ENCODE measurements at places on chromosomes 16 and 17. TPM values are rescaled to one million over a fixed set of nuclear protein-coding genes. Genes with fewer than 3 reads are reported as not detected.

Gene OR1A1
- not detected for total RNA-seq

Gene ASGR1
- 4.4 TPM for total RNA-seq

Gene FOXF1
- total RNA-seq = not detected

Gene TANC2
- 5.9 TPM for total RNA-seq

Gene ADAP2
- 0.19 TPM for total RNA-seq

Gene AIPL1
- total RNA-seq = not detected

Gene BAHCC1
- 0.08 TPM for total RNA-seq

Gene MYADML2
- total RNA-seq = not detected

Gene HBQ1
- total RNA-seq = 2.0 TPM

Gene EXOC3L1
- total RNA-seq = 0.19 TPM

Gene ZMYND15
- not detected for total RNA-seq

Gene SBK1
- 9.7 TPM for total RNA-seq

Gene SGSH
- 8.2 TPM for total RNA-seq

Gene TBC1D3
- not detected for total RNA-seq

Gene ZNF75A
- 34.2 TPM for total RNA-seq

Gene COX6A2
- total RNA-seq = not detected

Gene TVP23A
- not detected for total RNA-seq

Gene PIRT
- not detected for total RNA-seq

Gene SSTR5
- not detected for total RNA-seq

Gene CCDC78
- total RNA-seq = 6.5 TPM

Gene ANKRD40CL
- total RNA-seq = not detected

Gene MEOX1
- total RNA-seq = 0.14 TPM

Gene MYO15A
- total RNA-seq = 0.60 TPM

Gene SLC13A2
- not detected for total RNA-seq

Gene GPR142
- total RNA-seq = not detected

All from activated naive CD8-positive, alpha-beta T cell treated with anti-CD3 and anti-CD28 coated beads for 36 hours (primary cell).